ENCODE measurements at places on chromosomes 1 and 21.

GRCh38 chr1:55696891-55697290, 481.7 kb upstream of the USP24 start:
- DNase-seq, result no peak

DNA sequence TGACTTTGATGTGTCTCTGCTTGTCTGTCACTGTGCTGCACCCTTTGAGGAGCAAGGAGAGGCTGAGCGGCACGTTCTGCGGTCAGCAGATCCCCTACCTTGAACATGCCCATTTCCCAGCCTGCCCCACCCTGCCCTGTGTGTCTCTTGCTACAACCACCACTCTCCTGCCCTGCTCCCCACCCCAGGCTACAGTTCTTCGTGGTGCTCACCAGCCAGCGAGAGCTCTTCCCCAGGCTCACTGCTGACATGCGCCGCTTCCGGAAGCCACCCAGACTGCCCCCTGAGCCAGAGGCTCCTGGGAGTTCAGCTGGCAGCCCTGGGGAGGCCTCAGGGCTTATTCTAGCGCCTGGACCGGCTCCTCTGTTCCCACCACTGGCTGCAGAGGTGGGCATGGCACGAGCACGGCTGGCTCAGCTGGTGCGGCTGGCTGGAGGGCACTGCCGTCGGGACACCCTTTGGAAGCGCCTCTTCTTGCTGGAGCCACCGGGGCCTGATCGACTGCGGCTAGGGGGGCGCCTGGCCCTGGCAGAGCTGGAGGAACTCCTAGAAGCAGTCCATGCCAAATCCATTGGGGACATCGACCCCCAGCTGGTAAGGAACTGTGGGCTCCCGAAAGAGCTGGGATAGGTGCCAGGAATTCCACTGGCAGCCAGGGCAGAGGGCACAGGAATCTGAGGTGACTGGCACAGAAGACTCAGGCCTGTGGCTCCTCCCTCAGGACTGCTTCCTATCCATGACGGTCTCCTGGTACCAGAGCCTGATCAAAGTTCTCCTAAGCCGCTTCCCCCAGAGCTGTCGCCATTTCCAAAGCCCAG, 5.6 kb downstream of the HYI start:
- DNase-seq, result no peak

- no peak for DNase-seq
Measured at GRCh38 chr21:46469275-46469674, 10.6 kb downstream of the DIP2A start.

DNA sequence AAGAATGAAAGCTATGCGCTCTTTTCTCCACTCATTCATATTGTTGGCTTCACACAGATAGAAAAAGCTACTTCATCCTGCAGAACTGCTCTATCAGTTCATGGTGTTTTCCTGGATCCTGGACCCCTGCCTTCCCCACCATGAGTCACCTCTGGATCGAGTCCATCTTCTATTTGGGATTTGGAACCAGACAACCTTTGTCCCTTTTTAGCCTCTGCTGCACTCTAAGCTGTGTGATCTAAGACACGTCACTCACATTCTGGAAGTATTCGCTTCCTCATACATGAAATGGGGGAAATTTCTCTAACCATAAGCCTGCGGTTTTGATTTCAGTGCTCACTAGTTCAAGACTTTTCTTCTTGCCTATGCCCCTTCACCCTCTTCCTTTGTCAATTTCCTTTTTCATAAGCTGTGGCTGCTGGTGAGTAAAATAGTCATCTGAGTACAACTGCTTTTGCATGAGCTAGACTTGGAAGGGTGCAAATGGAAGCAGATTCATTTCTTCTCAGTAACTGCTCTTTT, 14.1 kb upstream of the DEGS1 start:
- no peak for DNase-seq

- DNase-seq, result peak; percentile 10
Measured at GRCh38 chr1:230109895-230110667, 43.0 kb downstream of the GALNT2 start.

All from T follicular helper cell (primary cell).